ENCODE measurements at places on chromosomes 1 and 21. TPM values are rescaled to one million over a fixed set of nuclear protein-coding genes. Genes with fewer than 3 reads are reported as not detected.

Gene MTMR11
- total RNA-seq, result 2.3 TPM

- DNase-seq, result no peak
These were observed 32.4 kb downstream of the SLC19A1 start for GRCh38 chr21:45509566-45510465.

Gene ASPM
- 0.73 TPM for total RNA-seq

Gene BARHL2
- not detected for total RNA-seq

Gene SLC9C2
- not detected for total RNA-seq

GRCh38 chr1:229159668-229160544 lies 111.0 kb upstream of the RAB4A start:
- no peak for DNase-seq

Gene FMO3
- 0.62 TPM for total RNA-seq

Gene CD101
- 0.10 TPM for total RNA-seq

GRCh38 chr21:34833465-34833864 lies 164.7 kb downstream of the CLIC6 start:
- no peak for DNase-seq

Gene LCE3E
- not detected for total RNA-seq

Gene PRAMEF20
- total RNA-seq, result not detected

DNA sequence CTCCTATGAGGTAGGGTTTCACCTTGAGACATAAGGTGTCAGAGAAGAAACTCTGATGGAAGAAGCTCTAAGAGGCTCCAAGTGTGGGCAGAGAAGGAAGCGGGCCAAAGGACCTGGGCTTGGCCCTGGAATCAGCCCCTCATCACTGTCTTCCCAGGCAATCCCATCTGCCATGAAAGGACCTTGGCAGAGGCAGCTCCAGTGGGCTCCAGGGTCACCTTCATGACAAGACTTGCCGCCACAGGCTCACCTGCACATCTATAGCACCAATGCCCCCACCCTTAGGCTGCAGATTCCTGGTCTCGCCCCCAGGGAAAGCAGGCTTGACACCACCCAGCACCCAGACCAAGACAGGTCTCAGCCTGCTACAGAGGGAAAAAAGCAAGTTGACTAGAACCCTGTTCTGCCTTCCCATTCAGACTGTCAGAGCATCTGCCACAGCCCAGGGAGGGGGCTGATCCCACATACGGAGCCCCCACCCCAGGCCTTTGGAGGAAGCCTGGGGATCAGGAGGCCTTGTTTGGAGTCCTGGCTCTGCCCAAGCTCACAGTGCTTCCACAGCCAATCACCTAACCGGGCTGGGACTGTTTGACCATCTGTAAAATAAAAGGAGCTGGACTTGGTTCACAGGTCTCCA lies 490 bp upstream of the FAM110D start:
- DNase-seq, result no peak

- no peak for DNase-seq
These were observed 765 bp upstream of the VPS45 start for GRCh38 chr1:150066838-150067183.

GRCh38 chr1:228778961-228779360 lies 43.7 kb downstream of the RHOU start:
- DNase-seq, result no peak

DNA sequence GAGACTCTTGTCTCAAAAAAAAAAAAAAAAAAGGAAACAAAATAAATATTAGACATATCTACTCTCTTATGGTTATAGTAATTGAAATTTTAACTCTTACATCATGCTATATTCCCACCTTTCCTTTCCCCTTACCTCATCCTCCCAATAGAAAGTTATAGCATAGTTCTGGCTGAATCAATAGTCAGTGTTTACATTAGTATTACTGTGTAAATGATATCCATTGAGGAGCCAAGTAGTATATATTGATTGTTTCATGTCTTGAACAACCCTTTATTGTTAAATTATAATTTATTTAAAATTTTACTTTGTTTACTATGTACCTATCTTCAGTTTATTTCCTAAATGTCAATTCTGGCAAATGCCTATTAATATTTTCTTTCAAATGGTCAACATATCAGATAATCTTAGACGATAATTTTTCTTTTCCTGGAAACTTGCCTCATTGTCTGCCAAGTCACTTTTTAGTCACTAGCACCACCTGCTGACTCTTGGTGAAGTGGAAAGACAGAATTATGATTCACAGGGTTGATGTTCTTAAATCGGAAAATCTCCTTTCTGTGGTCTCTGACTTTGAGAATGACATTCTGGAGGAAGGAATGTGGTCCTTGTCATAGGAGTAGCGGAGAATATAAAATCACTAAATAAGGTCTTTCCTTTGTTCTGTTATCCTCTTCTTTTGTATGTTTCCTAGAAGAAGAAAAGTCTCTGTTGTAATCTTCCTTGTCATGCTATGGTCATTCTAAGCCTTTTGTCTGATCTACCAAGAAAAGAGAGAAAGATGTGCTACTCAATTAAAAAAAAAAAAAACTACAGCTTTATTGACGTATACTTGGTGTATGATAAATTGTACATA lies 8.6 kb downstream of the HJV start:
- peak; percentile 89 for DNase-seq

DNA sequence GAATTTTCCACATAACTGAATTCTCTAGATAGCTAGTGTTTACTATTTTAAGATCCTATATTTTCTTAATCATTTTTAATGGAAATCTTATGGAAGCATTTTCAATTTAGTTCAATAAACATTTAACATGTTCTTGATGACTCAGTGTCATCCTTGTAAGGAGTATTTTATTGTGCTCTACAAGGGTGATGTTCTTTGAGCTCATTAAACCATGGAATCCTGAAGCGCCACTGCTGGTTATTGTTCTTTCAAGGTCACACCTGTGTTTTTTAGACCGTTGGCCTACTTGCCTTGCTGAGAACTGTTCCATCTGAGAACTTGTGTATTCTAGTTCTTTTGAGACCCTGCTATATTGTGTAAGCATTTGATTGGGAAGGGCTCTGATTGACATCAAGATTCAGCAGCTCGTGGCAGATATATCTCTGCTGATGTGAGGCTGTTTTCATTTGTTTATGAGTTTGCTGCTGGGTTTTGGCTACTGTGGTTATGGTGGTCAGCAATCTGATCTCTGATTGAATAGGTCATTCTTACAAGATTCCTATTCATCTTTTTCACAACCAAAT lies 132.0 kb downstream of the GIPC2 start:
- DNase-seq, result peak; percentile 53

GRCh38 chr1:21077085-21077484 lies 99.6 kb downstream of the EIF4G3 start:
- no peak for DNase-seq

Gene KLHDC8A
- not detected for total RNA-seq

GRCh38 chr1:205444931-205445645 lies 10.8 kb downstream of the BLACAT1 start:
- peak; percentile 49 for DNase-seq

DNA sequence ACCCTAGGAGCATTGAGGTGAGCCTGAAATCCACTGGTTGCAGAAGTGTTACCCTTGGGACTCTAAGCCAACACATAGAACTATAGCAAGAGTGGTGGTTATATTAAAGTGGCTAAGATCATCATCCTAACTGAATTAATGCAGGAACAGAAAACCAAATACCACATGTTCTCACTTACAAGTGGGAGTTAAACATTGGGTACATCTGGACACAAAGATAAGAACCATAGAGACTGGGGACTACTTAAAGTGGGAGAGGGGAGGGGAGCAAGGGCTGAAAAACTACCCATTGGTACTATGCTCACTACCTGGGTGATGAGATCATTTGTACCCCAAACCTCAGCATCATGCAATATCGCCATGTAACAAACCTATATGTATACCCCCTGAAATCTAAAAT lies 100.0 kb downstream of the SLC25A24 start:
- no peak for DNase-seq

DNA sequence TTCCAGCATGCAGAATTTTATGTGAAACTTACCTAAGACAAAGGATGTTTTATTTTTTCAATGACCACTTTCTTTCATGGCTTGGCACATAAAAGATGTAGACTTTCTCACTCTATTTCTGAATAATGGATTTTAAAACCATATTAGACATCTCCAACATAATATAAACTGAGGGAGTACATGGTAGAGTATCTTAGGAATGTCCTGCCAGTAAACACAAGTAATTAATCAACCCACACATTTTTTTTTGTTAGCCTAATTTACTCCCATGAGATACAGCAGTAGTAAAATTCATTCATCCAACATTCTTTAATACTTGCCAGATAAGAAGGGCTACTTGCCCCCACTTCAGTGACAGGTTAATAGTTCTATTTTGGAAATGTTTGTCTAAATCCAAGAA lies 235.4 kb upstream of the ADAMTS5 start:
- no peak for DNase-seq

DNA sequence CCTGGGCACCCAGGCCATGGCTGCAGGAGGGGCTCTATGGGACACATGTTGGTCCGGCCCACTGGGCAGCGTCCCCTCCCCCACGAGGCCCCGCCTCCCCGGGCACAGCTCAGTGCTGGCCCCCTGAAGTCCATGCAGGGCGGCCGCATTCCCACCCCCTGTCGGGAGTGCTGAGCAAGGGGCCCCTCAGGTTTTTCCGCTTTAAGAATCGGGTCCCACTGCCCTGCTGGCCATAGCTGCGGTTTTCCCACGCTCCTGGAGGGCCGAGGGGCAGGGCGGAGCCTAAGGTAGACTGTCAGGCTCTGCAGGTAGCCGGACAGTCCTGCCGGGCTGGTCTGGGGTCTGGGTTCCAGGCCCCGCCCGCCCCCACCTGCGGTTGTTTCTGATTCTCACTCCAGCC lies 43.5 kb upstream of the CCDC27 start:
- no peak for DNase-seq

DNA sequence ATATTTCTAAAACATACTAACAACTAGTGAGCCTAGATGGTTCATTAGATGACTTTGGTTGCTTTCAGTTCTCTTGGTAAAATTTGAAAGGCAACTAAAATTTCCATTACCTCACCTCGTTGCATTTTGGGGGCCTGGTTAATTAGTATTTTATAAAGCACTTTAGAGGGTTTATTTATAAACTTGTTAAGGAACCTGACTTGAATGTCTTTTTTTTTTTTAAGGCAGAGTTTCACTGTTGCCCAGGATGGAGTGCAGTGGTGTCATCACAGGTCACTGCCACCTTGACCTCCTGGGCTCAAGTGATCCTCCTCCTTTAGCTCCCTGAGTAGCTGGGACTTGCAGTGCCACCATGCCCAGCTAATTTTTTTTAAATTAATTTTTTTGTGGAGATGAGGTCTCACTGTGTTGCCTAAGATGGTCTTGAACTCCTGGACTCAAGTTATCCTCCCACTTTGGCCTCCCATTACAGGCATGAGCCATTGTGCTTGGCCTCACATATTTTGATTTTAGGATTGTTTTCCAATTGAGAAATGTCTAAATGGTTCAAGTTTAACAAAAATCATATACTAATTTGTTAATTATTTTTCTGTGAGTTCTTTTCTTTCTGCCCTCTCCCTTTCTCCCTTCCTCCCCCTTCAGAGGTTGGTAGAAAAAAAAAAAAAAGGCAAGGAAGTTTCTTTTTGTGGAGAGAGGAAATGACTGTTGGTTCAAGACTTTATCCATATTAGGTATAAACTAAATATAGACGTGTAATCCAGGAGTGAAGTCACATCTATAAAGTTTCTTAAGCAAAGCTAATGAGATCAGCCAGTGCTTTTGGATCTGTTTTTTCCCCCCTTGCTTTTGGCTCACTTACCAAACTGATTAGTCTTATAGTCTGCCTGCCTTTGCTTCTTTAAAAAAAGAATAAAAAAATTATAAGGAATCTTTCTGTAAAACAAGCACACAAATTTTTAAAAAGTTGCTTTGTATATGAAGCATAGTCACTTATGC lies 24.7 kb downstream of the CLIC4 start:
- peak; percentile 83 for DNase-seq

DNA sequence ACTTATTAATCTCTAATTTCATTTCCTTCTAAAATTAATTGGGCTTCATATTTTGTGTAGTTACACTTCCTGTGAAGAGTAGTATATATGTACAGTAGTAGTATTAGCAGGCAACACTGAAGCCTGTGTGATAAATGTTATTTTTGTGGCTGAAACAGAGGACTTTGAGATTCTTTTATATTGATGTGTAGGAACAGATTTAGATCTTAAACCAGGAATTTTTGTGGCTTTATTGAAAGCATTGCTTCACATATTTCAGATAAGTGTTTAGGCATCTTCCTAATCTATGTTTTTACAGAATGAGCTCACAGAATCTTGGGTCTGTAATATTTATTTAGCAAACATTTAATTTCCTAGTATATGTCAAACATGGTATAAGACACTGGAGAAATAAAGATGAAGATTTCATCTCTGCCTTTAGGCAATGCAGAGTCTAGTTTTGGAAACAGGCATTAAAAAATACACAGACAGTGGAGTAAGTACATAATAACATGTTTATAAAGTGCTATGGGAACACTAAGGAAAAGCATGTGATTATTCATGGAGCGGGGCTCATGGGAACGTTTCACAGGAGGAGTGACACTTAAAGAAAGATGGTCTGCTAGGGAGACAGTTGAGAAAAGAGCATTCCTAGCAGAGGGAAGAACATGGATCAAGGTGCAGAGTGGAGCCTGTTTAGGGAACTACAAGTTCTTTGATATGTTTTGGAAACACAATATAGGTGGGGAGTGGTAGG lies 52.7 kb downstream of the MIGA1 start:
- peak; percentile 48 for DNase-seq

- no peak for DNase-seq
These were observed 298.4 kb downstream of the ADGRL2 start for GRCh38 chr1:82099170-82099569.

DNA sequence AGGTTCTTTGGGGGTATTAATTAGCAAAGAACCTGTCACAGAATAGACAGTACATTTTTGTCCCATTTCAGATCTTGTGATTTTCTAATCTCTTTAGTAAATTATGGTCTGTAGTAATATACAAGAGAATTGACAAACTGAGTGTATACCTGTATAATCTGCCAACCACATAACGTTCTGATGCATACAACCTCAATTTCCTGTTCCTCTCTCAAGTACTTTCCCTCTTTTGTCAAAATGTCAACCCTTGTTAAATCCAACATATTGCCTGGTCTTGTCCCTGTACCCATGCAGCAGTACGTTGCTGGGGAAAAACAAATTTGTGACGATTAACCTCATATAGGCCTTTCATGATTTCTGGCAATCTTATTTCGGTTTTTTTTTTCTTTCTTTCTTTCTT lies 1.1 kb downstream of the ARV1 start:
- DNase-seq, result no peak

DNA sequence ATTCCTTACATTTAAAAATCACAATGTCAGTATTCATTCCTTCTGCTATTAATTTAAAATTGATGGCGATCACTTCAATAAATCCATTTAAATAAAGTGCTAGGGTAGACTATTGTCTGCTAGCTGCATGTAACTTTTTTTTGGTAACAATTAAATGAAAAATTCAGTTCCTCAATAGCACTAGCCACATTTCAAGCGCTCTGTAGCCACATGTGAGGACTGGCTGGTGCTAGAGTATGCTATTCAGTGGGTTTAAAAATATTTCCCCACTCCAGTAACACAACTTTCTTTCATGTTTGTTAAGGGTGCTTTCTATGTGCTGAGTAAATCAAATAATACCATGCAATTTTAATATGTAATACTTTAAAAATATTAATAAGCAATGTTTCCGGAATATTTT lies 108.2 kb downstream of the LTN1 start:
- peak; percentile 30 for DNase-seq

Gene HAO2
- not detected for total RNA-seq

GRCh38 chr1:68276448-68276847 lies 44.1 kb upstream of the WLS start:
- no peak for DNase-seq

GRCh38 chr21:41611966-41612606 lies 104.1 kb upstream of the TMPRSS2 start:
- DNase-seq, result no peak

- peak; percentile 7 for DNase-seq
These were observed 50.4 kb downstream of the KCNT2 start for GRCh38 chr1:196557797-196558196.

- DNase-seq, result peak; percentile 83
These were observed 13.3 kb downstream of the POLR3GL start for GRCh38 chr1:145977486-145978470.
